Chondrocyte (in vitro differentiated cells): ENCODE measurements at places on chromosomes 12 and 14. TPM values are rescaled to one million over a fixed set of nuclear protein-coding genes. Genes with fewer than 3 reads are reported as not detected.

GRCh38 chr14:73741386-73741875 lies 27.2 kb upstream of the PNMA1 start:
- DNase-seq: no peak

DNA sequence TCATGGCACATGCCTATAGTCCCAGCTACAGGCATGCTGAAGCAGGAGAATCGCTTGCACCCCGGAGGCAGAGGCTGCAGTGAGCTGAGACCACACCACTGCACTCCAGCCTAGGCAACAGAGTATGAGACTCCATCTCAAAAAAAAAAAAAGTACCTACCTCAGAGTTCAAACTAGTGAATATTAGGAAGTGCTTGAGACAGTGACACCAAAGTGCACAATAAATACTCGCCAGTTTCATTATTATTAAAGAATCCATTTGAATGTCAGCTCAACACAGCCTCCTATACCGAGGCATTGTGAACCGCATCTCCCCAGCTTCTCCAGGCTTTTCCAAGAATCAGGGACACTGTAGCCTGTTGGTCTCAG lies 5.0 kb downstream of the GAPDH start:
- DNase-seq: no peak

DNA sequence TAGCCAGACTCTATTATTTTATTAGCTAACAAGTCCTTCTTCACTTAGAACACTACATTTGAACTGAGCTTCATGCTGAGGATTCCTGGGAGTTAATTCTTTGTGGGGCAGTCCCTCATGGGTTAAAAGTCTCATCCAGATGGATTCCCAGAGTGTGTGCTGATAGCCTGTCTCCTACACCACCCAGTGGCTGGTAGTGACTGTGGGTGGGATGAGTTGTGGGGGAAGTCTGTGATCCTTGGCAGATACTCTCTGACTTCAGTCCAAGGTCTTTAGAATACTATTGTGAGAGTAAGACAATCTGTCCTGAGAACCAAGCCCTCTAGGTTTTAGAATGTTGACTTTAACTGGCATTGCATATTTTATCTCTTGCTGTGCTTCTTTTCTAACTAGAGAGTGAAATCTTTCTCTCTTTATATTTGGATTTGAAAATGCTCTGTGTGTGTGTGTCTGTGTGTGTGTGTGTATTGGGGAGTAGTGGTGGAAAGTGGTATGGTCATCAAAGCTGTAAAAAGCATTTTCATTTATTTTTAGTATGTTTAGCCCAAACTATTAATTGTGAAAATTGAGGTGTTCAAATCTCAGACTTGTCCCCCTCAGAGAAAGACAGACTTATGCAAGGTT lies 37.3 kb downstream of the AKAP6 start:
- DNase-seq: no peak

DNA sequence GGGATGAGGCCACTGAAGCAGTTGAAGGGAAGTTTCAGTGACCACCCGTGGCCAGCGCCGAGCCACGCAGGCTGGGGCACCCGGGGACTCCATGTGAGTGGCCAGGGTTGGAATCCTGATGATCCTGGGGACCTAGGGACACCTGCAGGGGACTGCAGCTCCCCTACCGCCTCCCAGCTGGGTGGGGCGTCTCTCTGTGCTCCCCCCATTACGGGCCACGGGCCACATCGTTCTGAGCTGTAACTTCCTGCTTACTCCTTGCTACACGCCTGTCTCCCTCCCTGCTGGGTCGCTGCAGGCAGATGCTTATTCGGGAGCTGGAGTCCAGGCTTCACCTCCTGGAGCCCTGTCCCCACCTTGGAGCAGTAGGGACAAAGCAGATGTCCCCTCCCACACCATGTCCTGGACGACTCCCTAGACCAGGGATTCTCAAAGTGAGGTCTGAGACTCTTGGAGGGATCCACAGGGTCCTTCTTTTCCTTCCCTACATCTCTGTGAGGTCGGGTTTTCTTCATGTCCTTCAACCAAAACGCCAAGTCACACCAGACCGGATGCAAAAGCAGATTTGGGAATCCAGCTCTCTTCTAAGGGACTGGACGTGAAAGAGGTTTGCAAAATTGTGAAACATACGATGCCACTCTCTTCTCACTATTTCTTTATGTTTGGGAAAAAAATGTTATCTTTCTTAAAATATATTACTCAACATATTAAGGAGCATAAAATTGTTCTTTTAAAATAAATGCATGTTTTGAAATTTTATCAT lies 85.9 kb upstream of the NCOR2 start:
- DNase-seq: no peak

DNA sequence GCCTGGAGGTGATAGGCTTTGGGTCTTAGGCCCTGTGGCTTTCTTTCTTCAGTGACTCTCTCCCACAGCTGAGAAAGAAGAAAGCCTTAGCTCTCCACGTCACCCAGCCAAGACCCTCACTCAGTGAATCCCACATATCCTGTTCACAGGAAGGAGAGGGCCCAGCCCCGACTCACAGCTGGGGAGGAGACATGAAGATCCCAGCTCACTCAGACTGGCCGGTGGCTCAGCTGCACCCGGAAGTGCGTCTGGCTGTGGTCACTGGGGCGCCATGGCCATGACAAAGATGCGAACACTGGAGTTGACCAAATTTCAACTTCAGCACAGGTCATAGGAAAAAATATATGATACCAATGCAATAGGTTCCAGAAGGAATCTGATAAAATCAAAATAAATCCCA lies 14.2 kb downstream of the DLK1 start:
- DNase-seq: peak; percentile 47

DNA sequence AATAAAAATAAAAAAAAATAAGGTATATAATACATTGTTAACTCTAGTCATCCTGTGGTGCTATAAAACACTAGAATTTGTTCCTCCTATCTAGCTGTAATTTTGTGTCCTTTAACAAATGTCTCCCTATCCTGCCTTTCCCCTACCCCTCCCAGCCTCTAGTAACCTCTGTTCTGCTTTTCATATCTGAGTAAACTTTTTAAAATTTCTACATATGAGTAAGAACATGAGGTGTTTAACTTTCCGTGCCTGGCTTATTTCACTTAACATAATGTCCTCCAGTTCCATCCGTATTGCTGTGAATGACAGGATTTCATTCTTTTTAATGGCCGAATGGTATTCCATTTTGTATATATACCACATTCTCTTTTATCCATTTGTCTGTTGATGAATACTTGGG lies 71.3 kb upstream of the GNG2 start:
- no peak for DNase-seq

- no peak for DNase-seq
Observed at GRCh38 chr14:37403626-37404025, 191.4 kb downstream of the FOXA1 start.

- DNase-seq: no peak
Observed at GRCh38 chr14:24113801-24114531, 611 bp upstream of the DCAF11 start.

The CLEC4C gene
- total RNA-seq: not detected in 3 replicates

The ITGB7 gene
- total RNA-seq: 0.37 to 0.46 TPM in 2 of 3 replicates, not detected in the other

The GAS2L3 gene
- total RNA-seq: 3.6 to 6.3 TPM (median 5.6 TPM) in 3 replicates

The SRGAP1 gene
- total RNA-seq: 13.0 to 14.7 TPM (median 13.2 TPM) in 3 replicates

The SAMD15 gene
- total RNA-seq: 1.2 to 3.3 TPM (median 1.4 TPM) in 3 replicates

The MYBPC1 gene
- not detected in 3 replicates for total RNA-seq
